ENCODE measurements at places on chromosomes 5 and 9. TPM values are rescaled to one million over a fixed set of nuclear protein-coding genes. Genes with fewer than 3 reads are reported as not detected.

DNA sequence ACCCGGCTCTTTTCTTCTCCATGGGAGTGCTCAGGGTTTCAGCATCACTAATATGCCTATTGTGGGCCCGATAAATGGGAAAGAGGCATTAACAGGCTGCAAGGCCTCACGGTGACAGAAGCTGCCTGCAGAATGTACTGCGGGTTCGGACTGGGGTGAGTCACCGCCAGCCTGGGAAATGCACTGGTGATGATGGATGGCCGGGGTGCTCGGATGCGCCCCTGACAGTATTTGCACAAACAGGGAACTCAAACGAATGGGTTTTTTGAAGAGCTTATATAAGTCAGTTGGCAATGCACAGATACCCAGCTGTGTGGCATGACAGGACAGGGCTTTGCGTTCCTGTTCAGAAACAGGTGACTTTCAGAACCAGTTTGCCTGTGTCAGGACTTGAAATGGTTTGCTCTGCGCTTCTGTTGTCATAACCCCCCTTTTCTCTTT, 42.0 kb upstream of the PITX1 start:
- DNase-seq: no peak

The CAVIN4 gene
- total RNA-seq: 2.7 TPM

The GLDC gene
- total RNA-seq: 12.3 TPM

GRCh38 chr5:134250949-134251348, 25.1 kb upstream of the PPP2CA start:
- DNase-seq: no peak

GRCh38 chr5:141811287-141812155, 66.7 kb downstream of the PCDH1 start:
- peak; percentile 36 for DNase-seq

DNA sequence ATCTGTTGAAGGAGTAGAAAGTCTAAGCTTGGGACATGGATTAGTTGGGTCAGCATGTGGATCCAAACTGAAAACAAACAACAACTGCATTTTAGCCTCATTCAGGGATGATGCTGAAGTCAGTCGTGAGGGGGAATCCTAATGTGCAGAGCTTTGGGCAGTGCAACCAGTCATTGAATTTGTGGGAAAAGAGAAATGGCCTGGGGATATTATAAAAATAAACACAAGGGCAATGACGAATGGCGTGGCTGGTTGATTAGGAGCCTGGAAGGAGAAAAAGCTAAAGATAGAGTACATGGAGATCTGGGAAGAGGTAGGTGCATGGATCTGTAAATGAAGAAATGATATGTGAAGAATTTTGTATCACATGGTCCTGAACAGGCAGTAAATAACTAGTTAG, 477.6 kb downstream of the TLE1 start:
- no peak for DNase-seq

The CDO1 gene
- total RNA-seq: 45.0 TPM

GRCh38 chr5:140346348-140347221, at the start of gene HBEGF:
TSS of gene HBEGF (minus strand) at chr5:140346603. CDS start at chr5:140346328, 275 bp downstream.
- peak; percentile 90 for DNase-seq

DNA sequence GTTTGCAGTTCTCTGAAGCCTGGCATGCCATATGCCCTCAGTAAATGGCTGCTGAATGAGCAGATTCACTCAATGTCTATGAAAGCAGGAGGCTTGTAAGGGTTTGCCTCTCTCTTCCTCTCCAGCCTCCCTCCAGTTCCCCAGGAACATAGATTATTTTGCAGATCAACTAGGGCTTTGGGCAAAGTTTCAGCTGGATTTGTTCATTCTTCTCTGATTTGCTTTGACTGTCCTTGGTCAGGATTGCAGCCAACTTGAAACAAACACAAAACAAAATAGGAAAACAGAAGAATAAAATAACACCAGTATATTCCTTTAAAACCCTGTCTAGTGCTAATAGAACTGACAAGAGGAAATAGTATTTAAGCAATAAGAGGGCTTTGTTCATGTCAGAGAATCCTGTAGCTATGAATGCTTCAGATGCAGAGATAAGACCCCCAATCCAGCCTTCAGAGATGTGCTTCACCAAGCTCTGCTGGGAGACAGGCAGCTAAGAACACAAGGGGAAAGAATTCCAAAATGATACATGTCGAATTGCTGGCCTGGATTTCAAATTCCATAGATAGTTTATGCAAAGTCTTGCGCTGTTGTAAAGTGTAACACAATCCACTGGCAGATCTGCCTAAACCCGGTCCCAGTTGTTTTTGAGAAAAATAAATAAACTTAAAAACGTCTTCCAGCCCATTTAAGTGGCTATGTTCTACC, 174.3 kb downstream of the PAPPA start:
- peak; percentile 28 for DNase-seq

GRCh38 chr5:139335811-139336210, 5.8 kb upstream of the PAIP2 start:
- DNase-seq: no peak

GRCh38 chr5:88689668-88690408, 193.1 kb downstream of the MEF2C start:
- no peak for DNase-seq

The RNF208 gene
- total RNA-seq: 3.0 TPM

The PCDHGA10 gene
- 11.7 TPM for total RNA-seq

DNA sequence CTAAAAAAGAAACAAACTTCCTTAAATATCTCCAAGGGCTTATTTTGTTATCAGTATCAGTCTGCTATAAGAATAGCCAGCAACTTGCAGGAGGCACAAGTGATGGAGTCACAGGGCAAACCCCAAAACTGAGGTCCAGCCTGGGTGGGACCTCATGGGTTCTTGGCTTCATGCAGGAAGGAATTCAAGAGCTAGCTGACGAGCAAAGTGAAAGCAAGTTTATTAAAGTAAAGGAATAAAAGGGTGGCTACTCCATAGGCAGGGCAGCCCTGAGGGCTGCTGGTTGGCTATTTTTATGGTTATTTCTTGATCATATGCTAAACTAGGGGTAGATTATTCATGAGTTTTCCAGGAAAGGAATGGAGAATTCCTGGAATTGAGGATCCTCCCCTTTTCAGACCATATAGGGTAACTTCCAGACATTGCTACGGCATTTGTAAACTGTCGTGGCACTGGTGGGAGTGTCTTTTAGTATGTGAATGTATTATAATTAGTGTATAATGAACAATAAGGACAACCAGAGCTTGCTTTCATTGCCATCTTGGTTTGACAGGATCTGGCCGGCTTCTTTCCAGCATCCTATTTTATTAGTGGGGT, 231.9 kb downstream of the ADAMTSL1 start:
- no peak for DNase-seq

The ADRA1B gene
- total RNA-seq: 1.2 TPM

DNA sequence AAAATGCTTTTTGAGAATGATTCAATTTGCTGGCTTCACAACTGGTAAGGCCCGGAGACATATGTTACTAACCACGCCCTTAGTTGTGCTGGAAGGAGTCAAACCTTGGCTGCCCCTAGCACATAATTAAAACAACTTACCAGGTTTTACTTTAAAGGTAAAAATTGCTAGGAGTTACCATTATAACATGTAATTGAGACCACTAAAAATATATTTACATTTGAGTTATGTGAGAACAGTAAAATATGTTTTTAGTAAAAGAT, 435.6 kb upstream of the CDH9 start:
- DNase-seq: no peak

GRCh38 chr9:100534401-100534800, 43.5 kb upstream of the CAVIN4 start:
- no peak for DNase-seq

GRCh38 chr9:89388084-89388867, 70.0 kb downstream of the SECISBP2 start:
- peak; percentile 44 for DNase-seq

DNA sequence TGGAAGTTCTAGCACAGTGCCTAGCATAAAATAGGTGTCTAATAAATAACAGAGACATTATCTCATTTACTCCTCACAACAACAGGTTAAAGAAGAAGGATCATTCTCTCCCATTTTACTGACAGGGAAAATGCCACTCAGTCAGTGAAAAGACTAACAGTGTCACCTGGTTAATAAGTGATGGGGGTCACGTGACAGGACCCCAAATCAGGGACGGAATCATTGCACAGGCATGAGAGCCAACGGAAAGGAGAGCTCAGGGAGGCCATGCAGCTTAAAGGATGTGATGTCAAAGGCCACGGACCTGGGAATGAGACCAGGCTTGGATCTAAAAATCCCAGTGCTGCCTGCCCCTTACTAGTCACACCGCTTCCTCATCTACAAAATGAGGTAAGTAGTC, 101.2 kb downstream of the BNC2 start:
- DNase-seq: no peak

DNA sequence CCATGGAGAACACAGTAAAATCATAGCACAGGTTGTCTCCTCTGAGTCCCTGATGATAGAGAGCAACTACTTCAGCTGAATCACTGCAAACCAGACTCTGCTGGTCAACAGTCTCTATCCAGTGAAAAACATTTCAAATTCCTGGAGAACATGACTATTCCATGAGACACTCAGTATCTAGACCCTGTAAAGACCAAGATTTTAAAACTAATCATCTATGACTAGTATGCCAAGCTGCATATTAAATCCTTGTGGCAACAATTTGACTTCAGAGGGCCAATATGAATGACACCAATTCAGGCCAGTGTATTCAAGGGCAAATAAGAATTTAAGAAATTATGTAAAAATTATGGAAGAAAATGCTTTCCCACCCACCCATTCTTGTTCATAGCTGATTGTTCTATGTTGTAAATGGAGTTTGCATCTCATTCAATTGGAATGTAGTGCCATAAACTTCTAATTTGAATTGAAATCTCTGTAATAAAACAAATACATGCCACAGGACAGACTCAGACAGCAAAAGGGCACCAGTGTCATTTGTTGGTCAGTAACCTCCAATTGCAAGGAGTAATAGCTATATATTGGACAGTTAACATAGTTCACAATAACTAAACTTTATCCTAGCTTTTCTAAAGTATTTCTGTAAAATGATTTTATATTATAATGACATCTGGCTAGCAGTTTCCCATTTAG, 80.1 kb upstream of the LPAR1 start:
- DNase-seq: no peak

GRCh38 chr9:113577525-113578261, 114.2 kb downstream of the RGS3 start:
- no peak for DNase-seq

- no peak for DNase-seq
These were observed 140.1 kb downstream of the DOCK2 start for GRCh38 chr5:169777159-169777558.

- no peak for DNase-seq
These were observed 181.9 kb downstream of the ADAMTS6 start for GRCh38 chr5:65299861-65300260.

The SYK gene
- total RNA-seq: 51.1 TPM

DNA sequence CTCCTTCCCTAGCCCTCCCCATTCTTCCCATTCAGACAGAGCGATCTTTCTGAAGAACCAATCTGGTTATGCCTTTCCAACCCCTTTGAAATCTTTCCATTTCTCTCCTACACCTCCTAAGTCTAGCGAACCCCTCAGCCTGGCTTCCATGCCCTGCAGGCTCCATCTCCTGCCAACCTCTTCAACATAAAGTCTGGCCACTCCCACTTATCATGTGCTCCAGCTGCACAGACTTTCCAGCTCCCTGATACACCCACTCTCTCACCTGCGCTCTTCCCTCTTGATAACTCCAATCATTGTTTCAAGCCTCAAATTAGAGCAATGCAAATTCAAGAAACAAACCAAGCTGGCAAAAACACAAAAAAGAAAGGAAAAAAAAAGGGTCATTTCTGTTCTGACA, 3.8 kb upstream of the ORM1 start:
- peak; percentile 11 for DNase-seq

GRCh38 chr9:12539580-12539975, 153.6 kb upstream of the TYRP1 start:
- DNase-seq: no peak

- DNase-seq: no peak
These were observed 156.4 kb downstream of the DAB2IP start for GRCh38 chr9:121807823-121808278.

The VAV2 gene
- total RNA-seq: 14.1 TPM

DNA sequence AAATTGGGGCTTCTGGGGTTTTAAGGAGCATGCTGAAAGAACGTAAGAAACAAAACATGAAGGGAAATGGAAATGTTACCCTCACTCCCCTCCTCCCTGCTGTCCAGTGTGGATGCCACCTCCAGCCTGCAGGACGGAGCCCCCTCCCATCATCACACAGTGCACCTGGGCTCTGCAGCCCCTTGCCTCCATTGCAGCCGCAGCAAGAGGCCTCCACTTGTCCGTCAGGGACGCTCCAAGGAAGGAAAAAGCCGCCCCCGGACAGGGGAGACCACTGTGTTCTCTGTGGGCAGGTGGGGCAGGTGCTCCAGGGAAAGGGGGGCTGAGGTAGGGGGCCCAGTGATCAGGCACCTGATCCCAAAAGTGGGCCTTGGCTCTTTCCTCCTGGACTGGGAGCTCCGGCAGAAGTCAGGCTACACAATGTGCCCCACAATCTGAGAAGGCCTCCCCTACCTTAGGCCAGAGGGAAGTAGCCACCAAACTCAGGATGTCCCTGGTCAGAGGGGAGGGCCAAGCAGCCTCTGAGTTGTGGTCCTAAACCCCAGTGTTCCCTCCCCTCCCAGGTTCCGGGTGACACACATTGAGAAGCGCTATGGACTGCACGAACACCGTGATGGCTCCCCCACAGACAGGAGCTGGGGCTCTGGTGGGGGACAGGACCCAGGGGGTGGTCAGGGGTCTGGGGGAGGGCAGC, 2.7 kb downstream of the RELL2 start:
- no peak for DNase-seq

- no peak for DNase-seq
These were observed 42.0 kb upstream of the CDC42SE2 start for GRCh38 chr5:131221888-131222287.

The RABL6 gene
- total RNA-seq: 103 TPM

- no peak for DNase-seq
These were observed 444.6 kb downstream of the ZNF608 start for GRCh38 chr5:124301850-124302249.

- DNase-seq: no peak
These were observed 9.3 kb downstream of the WHRN start for GRCh38 chr9:114496011-114496410.

The ANKRD18A gene
- 80.2 TPM for total RNA-seq

DNA sequence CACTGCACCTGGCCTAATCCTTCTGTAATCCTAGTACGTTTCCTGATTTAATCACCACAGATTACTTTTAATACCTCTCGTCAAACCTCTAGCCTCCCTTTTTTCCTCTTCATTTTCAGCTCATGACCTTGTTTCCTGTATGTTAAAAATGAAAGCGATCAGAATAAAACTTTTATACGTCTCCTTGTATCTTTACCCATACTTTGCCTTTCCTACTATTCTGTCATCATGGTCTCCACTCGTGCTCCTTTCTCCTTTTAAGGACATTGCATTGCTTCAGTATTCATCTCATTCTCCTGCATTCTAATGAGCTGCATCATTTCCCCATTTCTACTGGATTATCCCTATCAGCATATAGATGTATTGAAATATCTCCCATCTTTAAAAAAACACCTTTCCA, 8.5 kb downstream of the CDC42SE2 start:
- no peak for DNase-seq

- DNase-seq: no peak
These were observed 1.5 kb downstream of the PCSK1 start for GRCh38 chr5:96431376-96432187.

The TEX48 gene
- total RNA-seq: 44.0 TPM

The DAB2IP gene
- 102 TPM for total RNA-seq

- no peak for DNase-seq
These were observed 412.2 kb upstream of the CDH9 start for GRCh38 chr5:27450607-27451006.

The PTPRD gene
- total RNA-seq: 32.5 TPM

Measured in testis (tissue), 5 donors.